ENCODE measurements at places on chromosomes 2 and 18.

- DNase-seq: no peak
Measured at GRCh38 chr2:14011190-14011589, 621.3 kb upstream of the LRATD1 start.

DNA sequence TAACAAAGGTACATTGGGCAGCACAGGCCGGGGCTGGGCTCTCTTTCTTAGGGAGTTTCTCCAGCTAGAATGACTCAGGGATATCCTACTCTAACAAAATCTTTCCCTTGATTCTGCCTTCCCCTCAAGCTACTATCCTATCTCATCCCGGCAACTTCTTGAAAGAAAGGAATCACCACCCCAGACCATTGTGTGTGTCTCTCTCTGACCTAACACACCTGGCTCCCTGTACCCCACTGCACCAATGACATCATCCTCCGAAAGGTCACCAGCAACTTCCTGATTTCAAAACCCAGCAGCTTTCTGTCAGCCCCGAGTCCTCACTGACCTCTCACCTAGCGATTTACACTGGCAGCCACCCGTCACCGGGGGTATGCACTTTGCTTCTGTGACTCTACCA is 72.1 kb upstream of the MAP4K4 start:
- no peak for DNase-seq

- no peak for DNase-seq
Measured at GRCh38 chr2:222318712-222319585, 20.2 kb upstream of the PAX3 start.

DNA sequence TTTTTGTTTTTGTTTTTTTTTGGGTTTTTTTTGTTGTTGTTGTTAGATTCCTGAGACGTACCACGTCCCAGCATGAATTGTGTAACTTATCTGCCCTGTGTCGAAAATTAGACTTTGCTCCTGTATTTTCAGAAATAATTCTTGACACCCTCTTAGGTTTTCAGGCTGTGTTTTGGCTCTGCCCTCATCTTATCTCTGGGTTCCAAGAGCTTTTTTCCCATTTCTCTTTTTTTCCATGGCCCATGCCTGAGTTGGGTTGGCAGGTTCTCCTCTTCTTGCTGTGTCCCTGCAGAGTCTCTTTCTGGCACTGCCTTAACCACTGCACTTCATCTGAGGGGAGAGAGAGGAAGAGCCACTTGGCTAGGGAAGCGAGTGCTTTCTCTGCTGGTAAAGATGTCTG is 42.4 kb downstream of the CTIF start:
- DNase-seq: no peak

GRCh38 chr2:49255409-49255971 is 101.2 kb upstream of the FSHR start:
- DNase-seq: no peak

DNA sequence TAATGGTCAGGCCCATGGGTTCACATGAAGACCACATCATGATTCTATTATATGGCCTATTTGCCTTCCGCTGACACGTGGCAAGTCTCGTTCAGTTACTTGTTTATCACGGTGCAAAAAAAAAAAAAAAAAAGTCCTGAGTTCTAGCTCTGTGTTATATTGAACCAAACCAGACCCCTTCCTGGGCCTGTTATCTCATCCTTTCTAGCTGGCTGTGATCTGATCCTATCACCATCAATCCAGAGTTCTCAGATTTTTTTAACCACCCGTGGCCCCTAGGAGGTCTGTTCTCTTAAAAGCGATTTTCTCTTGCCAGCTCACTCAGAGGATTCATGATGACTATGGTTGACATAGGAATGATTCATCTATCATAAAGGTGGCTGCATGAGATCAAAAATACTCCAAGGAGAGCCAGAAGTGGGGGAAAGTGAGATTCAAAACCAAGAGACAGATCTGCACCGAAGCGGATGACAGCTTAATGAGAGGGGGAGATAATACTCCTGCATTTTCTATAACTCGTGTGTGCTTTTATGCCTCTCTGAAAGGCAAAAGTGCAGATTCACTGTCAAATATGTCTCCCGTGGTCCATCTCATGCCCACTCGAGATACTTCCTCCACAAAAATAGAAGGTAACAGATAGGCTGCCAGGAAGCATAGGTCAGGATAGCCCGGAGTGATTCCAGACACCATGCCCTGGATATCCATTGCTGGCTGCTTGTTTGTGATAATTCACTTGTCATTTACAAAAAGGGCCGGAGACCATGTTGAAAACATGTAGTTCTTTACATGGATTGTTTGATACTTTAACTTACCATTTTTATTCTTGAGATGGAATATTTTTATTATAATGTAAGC is 505.7 kb upstream of the KLHL29 start:
- no peak for DNase-seq

DNA sequence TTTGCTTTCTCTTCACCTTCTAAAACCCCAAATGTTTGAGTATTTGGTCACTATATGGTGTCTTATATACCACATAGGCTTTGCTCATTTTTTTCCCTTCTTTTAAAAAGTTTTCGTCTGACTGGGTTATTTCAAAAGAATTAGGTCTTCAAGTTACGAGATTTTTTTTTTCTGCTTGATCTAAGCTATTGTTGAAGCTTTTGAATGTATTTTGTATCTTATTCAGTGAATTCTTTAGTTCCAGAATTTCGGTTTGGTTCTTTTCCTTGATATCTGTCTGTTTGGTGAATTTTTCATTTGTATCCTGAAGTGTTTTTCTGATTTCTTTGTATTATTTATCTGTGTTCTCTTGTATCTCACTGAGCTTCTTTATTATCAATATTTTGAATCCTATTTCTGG is 93.5 kb downstream of the ARL6IP6 start:
- DNase-seq: no peak

DNA sequence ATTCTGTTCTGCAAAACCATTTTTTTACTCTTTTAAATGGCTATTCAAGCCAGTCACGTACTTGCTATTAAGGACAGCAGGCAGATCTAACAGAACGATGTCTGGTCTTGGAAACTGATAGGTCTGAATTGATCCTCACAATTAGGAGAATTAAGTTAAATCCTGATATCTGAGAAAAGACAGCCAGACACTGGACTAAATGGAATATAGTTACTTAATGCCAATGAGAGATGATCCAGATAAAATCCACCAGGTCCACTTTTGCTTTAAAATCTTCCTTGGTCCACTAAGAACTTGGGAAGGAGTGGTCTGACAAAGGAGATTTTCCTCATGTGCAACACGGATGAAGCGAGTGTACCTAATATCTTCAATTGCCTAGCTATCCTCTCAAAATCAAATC is 86.9 kb downstream of the PLEKHM3 start:
- no peak for DNase-seq

- DNase-seq: no peak
Measured at GRCh38 chr18:63868546-63868945, 19.0 kb upstream of the SERPINB2 start.

GRCh38 chr2:54120950-54121349 is 5.5 kb downstream of the ACYP2 start:
- DNase-seq: no peak

DNA sequence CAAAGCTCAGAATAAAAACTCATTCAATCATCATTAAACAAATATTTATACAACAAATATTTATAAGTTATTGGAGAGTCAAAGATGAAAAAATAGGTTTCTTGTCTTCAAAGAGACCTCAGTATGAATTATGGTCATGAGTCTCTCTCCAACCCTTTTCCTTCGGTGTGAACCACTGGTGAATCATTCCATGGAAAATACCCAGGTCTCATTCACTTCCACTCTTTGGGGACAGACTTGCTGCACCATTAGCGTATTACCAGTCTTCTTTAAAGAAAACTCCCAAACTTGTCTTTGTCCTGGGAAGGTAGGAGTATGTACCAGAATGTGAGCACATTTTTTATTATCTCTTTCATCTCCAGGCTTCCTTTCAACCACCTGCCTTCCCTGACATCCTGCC is 257.4 kb upstream of the RBMS1 start:
- no peak for DNase-seq

DNA sequence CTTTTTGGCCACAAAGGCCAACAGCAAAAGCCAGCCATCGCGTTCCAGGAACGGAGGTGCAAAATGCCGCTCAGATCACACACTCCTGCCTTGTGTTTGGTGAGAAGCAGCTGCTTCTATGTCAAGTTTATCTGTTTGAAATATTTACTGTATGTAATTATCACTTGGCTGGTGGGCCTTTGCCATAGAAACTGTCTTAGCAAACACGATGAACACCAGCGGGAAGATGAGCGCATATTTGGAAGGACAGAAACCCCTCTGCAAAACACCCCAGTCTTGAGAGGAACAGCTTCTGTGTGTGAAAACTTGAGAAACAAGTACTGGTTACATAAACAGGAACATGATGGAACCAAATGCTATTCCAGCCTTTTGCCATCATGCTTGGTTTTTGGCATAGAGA is 59.7 kb downstream of the SCG2 start:
- no peak for DNase-seq

- DNase-seq: no peak
Measured at GRCh38 chr18:48947560-48947959, 3.2 kb downstream of the SMAD7 start.

Data from AG04449 (cell line).